Endothelial cell (in vitro differentiated cells): ENCODE measurements at places on chromosomes 5 and 9.

DNA sequence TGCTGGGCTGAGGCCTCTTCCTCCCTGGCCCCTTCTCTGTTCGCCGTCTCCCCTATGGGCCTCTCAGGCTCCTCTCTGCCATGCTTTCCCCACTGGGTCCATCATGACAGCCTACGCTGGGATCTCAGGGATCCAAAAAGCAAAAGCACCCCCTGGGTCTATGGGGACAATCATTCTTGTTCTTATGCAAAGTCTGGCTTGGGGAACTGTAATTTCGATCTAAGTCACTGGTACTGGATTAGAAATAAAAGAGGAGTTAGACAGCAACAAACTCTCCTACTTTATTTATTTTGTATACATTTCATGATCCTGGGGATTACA, 86.6 kb downstream of the SLC38A9 start:
- DNase-seq, result no peak

DNA sequence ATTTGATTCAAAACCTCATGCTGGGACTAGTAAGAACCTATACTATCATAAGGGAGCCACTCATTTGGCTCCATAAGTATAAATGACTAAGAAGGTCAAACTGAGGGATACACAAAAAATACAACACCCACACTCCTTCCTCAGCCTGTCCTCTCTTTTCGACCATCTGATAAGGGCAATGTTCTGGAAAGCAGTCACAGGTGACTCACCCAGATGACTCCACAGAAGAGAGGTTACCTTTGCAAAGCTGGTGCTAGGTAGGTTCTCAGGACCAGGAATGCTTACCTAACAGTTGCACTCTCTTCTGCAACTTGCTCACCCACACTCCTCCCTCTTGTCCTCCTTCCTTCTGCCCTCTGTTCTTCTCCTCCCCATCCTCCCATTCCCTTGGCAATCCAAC, 32.9 kb downstream of the LHFPL2 start:
- no peak for DNase-seq

- DNase-seq, result peak; percentile 63
These were observed at the start of gene SPATA6L for GRCh38 chr9:4666042-4666699. SPATA6L (minus strand) TSS chr9:4666480; CDS start chr9:4666250, 230 bp downstream.

DNA sequence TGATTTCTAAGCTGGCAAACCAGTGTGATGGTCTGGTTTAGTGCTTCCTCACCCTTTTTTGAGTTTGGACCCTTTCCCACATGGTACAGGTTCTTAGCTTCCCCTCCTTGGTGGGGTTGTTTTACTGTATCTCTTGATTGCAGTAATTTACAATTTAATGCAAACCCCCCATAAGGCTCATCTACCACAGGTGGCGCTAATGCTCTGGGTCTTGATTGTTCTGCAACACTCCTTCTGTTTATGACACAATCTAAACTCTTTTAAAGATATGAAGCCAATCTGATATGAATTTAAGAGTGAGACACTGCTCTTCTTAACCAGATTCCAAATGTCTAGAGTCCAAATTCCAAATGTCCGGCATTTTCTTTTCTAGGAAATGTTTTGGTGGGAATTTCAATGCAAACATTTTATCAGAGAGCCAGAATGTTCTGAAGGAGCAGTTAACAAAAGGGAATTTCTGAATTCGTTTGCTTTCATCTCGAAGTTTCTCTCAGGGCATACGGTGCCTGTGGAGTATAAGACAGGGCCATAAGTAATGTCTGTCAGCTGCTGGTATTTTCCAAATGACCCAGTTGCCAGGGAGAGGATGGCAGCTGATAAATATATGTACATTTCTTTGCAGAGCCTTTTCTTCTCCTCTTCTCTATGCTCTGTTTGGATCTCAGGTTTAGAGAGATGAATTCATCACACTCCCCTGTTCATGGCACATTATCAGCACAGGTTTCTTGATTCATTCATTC, 246.8 kb downstream of the ARHGAP26 start:
- peak; percentile 27 for DNase-seq

GRCh38 chr9:88593537-88594185, 58.7 kb downstream of the NXNL2 start:
- peak; percentile 37 for DNase-seq

DNA sequence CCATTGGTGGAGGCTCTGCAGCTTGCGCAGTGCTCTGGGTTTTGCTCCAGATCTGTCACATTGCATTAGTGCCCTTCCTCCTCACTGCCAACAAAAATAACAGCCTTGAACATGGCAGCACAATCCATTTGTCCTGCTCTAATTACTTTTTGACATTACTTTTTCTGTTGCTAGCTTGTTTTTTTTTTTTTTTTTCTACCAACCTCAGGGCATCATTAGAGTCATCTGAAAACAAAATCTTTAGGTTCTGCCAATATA, 117.5 kb upstream of the NR5A1 start:
- DNase-seq, result no peak

DNA sequence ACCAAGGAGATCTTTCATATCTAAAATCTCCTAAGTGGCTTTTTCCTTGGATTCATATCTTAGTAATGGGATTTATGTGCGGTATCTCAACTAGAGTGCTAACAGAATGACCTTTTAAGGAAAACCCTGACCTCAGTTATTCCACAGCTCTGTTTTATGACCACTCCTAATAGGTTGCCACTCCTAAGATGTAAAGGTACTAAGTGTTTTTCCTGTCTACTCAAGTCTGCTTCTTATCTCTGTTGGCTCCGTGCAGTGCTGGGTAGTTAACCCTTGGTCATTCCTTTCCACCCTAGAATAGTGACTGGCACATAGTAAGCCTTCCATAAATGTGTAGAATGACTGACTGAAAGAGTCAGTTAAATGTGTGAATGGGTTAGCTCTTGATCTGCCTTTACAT, 161.4 kb downstream of the DOCK2 start:
- no peak for DNase-seq

DNA sequence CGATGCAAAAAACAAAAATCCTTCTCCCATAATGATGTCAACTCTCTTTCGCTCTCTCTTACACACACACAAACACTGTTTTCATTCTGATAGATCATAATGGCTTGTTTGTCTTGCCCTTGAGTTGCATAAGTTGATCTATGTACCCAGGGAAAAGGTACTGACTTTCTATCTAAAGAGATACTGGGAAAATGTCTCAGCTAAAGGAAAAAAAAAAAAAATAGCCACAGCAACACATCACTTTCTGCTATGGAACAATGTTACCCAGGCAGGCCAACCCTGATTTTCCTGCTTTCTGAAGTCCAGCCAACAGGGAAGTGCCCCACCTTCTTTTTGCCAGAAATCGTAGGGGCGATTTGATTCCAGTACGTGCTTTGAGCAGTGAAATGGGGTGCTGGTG, 212.6 kb upstream of the ACTBL2 start:
- no peak for DNase-seq

DNA sequence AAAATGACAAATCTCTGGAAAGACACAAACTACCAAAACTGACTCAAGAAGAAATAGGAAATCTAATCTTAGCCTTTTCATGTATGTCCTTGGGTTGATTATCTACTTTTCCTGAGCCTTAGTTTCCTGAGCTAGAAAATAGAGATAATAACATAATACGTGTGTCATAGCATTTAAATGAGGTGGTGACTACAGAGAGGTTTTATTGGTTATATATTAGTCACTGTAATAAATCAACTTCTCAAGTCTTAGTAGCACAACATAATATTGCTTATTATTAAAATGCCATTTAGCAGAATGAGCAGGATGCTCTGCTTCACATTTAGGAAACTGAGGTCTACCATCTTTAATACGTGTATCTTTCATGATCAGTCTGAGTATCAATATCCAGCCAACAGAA, 7.1 kb upstream of the PJA2 start:
- DNase-seq, result no peak

GRCh38 chr5:144779368-144779767, 608.7 kb downstream of the KCTD16 start:
- no peak for DNase-seq

DNA sequence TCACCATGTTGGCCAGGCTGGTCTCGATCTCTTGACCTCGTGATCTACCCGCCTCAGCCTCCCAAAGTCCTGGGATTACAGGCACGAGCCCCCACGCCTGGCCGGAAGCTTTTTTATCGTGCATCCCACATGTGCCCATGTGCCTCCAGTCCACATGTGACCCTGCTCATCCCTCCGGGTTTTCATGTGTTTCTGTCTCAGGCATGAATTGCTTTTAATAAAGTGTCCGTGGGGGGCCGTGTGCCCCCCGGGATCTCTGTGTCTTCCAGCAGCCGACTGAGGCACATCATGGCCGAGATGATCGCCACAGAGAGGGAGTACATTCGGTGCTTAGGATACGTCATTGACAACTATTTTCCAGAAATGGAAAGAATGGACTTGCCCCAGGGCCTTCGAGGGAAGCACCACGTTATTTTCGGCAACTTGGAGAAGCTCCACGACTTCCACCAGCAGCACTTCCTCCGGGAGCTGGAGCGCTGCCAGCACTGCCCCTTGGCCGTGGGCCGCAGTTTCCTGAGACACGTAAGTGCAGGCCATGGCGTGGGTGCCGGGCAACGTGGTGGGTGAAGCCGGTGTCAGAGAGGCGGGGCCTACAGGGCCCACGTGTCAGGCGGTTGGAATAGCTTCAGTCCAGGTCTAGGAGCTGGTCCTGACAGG, 22.1 kb upstream of the LRRC14B start:
- DNase-seq, result no peak

GRCh38 chr9:127803507-127804352, 1.0 kb downstream of the FPGS start:
- DNase-seq, result no peak

DNA sequence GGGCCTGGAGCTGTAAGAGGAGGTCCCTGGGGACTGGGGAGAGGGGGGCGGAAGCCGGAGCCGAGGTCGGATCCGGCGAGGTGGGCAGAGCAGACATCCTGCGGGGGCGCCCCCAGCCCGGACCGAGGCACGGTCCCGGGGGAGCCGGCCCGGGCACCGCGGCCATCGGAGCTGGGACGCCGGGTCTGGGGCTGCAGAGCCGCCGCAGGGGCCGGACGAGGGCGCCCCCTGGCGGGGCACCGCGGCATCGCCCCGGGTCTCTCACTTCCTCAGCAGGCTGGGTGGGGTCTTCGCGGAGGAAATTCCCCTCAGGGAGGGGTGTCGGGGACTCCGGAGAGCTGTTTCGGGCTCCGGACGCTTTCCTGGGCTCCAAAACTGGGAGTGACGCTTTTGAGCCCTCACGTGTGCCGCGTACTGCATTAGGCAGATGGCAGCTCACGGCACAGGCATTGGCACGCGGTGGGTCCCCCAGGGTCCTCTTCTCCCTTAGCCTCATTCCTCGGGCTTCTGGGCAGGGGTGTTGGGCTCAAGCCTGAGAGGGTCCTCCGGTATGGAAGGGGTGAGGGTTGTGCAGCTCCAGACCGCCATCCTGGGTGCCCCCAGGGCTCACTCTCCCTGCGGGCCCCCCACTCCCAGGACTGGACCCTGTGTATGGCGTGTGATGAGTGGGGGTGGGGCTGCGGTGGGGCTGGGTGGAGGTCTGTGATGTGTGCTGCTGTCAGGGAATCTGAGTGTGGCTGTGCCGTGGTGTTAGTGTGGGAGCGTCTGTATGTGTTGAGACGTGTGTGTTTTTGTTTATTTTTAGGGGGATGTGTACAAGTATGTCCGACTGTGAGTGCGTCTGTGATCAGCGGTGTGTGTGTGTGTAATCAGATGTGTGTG, 29.6 kb downstream of the LHX2 start:
- DNase-seq, result peak; percentile 74

DNA sequence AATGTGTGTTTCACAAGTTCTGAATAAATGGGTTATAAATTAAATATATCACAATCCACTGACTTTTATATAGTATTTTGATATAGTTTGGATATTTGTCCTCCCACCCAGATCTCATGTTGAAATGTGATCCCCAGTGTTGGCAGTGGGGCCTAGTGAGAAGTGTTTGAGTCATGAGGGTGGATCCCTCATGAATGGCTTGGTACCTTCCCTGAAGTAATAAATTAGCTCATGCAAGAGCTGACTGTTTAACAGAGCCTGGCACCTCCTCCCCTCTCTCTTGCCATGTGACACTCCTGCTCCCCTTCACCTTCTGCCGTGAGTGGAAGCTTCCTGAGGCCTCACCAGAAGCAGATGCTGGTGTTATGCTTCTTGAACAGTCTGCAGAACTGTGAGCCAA, 127.9 kb upstream of the PALM2AKAP2 start:
- DNase-seq, result no peak

GRCh38 chr9:123376218-123377071, 20.4 kb downstream of the CRB2 start:
- DNase-seq, result no peak

DNA sequence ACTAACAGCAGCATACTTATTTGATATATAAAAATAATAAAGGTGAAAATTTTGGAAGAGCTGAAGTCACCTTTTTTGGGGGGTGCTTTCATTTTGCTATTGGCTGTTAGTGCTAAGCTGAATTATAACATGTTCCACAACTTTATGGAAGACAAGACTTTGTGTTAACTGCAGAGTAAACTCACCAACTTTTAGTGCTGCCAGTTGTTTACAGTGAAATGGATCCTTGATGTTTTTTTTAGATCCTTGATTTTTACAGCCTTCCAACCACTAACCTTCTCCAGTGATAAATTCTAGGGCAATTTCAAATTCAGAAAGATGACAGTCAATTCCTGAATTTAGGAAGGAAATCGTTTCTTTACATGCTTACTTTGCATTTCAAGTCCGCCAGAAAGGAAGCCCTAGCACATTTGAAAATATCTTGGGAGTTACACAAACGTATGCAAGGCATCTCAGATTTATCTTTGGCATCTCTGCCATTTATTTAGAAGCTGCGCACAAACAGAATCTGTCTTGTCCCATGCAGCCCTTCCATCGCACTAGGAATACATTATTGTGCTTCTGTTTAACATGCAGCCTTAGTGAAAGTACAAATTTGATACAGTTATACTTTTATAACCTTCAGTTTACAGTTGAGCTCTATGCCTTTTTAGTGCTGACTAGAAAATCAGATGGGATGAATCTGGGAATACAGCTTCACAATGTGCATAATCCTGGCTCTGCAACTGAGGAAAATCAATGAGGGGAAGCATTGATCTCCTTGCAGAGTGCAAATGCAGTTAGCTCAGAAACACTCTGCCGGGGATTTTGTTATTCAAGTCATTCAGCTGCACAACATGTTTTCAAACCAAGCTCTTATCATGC, 142.4 kb upstream of the ZNF608 start:
- DNase-seq, result no peak

DNA sequence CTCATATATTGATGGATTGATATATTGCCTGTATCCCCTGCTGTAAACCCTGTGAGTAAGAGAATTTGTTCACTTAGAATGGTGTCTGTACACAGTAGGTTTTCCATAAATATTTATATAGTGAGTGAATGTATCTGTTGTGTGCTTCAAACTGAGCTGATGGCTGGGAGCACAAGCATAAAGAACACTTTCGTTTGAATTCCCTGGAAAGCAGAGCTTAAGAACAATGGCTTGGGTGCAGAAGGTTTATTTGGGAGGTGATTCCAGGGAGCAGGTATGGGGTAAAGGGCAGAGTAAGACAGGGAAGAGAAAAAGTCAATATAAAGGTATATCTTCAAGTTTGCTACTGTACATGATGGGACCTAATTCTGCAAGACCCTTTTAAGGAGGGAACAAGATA, 190.9 kb upstream of the TRIM32 start:
- DNase-seq, result no peak

GRCh38 chr9:119368179-119368578, 1.1 kb downstream of the BRINP1 start:
- no peak for DNase-seq

- no peak for DNase-seq
These were observed 14.2 kb downstream of the CCNJL start for GRCh38 chr5:160298189-160298588.
